ENCODE measurements at places on chromosomes 1 and 21.

GRCh38 chr1:225479996-225480720 is 52.3 kb upstream of the LBR start:
- no peak for DNase-seq

GRCh38 chr21:29827647-29828046 is 112.1 kb downstream of the GRIK1 start:
- DNase-seq, result no peak

GRCh38 chr1:20375563-20375962 is 84.9 kb downstream of the VWA5B1 start:
- DNase-seq, result no peak

DNA sequence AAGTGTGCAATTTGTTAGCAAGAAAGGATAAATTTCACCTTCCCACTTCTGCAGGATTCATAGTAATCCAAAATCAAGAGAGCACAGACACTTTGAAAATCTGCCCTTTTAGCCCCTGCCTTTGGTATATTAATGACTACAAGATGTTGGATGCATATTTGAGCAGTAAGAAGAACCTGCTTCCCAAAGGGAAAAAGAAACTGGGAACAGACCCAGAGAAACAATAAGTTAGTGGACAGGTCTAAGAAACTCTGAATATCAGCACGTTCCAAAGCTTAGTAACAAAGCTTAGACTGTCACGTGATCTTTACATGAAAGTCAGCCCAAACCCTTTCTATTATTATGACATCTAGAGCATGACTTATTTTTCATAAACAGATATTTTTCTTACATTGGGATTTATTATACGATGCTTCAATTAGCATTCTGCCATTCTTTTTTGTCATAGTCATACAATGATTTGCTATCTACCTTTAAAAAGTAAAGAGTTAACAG is 390.9 kb upstream of the ADGRL2 start:
- no peak for DNase-seq

DNA sequence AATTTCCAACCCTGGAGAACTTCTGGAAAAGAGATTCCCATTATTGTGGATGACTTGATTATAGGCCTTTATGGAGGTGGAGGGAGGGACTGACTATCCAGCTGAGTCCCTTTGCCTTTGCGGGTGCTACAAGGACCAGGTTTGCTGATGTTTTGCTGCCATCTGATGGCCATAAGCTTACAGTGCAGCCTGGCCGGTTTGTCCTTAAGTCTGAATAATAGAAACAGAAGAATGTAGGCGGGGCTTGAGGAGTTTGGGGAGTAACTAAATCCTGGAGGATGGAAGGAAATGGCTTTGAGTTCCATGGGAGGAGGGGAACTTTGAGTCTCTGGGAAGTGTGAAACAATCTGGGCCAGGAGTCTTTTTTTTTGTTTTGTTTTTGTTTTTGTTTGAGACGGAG is 55.7 kb upstream of the CD1D start:
- peak; percentile 78 for DNase-seq

DNA sequence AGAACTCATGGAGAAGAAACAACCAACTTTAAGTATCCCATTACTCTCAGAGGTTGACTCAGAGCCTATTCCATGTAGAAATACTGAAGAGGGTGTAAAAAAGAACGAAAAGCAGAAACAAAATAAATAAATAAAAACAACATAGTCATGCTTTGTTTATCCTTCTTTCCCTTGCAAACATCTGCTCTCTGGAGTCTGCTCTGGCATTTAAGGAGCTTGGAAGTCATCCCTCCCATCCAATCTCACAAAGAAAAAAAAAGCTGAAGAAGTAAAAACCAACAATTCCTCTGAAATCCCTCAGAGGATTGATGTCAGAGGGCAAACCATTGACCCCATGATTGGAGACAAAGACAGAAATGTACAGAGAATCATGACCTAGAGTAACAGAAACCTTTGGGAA is 302.6 kb upstream of the GREM2 start:
- DNase-seq, result no peak
